GM12892 (cell line): ENCODE measurements at places on chromosomes 13 and 19.

DNA sequence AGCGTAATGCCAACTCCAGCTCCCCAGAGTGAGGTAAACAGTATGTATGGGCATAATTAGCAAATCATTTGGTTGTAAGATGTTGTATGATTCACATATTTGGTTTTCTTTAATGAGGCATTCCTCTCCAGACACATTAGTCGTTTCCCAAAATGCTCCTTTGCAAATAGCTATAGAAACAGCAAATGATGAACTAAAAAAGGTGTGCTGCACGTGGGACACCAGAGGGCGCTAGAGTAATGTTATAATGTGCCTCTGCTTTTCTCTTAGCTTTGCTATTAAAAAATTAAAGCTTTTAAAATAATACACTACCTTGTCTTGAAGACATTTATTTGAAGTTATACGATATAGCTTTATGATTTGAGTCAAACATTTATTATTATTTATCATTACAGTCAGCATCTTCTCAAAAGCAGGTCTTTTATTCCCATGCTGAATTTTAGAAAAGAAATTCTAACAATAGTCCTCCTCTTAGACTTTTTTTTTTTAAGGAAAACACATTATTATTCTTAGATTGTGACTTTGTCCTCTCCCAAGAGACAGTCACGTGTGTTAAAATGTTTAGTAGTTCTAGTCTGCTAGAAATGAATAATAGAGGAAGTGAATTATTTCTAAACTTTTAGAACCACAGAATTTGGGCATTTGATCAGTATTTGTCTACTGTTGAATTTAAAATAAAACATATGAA is 121.6 kb upstream of the FRY start:
- DNase-seq, result no peak

DNA sequence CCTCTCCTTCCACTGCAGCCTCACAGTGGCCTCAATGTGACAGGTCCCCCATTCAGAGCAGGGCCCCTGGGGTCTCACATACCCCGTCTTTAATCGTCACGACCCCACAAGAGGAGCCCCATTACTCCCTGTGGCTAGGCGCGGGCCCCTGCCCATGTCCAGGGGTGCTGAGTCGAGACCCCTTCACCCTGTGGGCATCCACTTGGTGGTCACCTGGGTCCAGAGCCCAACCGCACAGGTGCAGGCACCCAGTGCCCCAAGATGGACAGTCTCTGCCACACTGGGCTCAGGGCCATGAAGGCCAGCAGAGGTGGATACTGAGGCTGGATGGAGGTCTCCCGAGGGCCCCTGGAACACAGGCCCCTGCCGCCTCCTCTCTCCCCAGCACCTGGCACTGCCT is 3.0 kb downstream of the TMEM259 start:
- DNase-seq, result no peak

DNA sequence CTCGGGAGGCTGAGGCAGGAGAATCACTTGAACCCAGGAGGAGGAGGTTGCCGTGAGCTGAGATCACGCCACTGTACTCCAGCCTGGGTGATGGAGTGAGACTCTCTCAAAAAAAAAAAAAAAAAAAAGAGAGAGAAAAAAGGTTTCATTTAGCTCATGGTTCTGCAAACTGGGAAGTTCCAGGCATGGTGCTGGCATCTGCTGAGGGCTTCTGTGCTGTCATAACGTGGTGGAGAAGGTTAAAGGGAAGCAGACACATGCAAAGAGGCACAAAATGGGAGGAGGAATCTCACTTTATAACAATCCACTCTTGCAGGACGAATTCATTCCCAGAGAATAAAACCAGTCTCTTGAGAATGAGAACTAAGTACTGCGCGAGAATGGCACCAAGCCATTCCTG is 34.9 kb upstream of the SIAH3 start:
- DNase-seq, result no peak

GRCh38 chr13:64453831-64454230 is 2776.3 kb downstream of the PCDH9 start:
- DNase-seq, result no peak

DNA sequence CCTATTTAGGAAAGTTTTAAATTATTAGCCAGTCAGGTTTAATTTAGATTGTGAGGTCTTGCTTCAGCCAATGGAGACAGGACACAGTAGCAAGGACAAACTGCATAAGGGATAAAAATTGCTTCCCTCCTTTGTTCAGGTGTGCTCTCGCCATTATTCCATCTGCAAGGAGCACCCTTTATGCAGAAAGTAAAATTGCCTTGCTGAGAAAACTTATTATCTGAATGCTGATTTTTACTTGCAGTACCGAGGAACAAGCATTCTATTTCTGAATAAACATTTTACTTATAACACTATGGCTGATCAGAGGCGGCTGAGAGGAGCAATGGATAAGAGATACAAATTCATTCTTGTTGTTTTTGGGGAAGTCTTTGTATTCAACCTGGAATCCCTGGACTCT is 8.0 kb downstream of the CYP4F22 start:
- DNase-seq, result no peak

DNA sequence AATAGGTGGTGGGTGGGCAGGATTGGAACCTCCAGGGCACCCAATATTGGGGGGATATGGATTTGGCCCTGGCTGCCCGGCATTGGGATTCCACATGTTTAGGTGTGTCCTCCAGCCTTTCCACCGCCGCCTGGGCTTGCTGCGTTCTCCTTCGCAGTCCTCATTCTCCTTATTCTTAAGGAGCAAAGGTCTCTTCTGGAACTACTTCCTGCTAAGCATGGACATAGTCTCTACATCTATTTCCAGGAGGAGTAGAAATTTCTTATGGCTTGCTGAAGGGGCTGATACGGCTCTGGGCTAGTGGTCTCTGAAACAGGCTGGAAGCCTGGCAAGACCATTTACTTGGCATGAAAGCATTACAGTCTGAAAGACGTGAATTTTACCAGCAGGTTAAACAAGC is 9.2 kb upstream of the FCGBP start:
- DNase-seq, result no peak

DNA sequence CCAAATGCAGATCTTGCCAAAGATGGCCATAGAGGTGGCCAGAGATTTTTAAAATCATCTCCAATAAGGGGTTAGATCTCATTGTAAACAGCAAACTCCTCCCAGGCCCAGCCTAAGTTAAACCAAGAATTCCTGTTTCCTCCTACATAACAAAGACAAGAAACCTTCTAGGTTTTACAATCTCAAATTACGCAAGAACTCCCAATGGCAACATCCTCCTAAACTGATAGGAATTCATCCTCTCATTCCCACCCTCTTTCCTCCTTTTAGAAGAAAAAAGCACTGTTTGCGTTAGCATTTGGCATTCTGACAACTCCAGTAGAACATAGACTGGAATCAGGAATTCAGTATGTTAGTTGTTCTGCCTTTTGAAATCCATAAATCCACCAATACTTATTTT is 14.6 kb downstream of the PROSER1 start:
- no peak for DNase-seq

GRCh38 chr19:38617764-38618589 is at the start of gene MAP4K1:
Gene MAP4K1 (minus strand): TSS chr19:38617953. CDS start chr19:38617895, 58 bp downstream.
- DNase-seq, result peak; percentile 78

DNA sequence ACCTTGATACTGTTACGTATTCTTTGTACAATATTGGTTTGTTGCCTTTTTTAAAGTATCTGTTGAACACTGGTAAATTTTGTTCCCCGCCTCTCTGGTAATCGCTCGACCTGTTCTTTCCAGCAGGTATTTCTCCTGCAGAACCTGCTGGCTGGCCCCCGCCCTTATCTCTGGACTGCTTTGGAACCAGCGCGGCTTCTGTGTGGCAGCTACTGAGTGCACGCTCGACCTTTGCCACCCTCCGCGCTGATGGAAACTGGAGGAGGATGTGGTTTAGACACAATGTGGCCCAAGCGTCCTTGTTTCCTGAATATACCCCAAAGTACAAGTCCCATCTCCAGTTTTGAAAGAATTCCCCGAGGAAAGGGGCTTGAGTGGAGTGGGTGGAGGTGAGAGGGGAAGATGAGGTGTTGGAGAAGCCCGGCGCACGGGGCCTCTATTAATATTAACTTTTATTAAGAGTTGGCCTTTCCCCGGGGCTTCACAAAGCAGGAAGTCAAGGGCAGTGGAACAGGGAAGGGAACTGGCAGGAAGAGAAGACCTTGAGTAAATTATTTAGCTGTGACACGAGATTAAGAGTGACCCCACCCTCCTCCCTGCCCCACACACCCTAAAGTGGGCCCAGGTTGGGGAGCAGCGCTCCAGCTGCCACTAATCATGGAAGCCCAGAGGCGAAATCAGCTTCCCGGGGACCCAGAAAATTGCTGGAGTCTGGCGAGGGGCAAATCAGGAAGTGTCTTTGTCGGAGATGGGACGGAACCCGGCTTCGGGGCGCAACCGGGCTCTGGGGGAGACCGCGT is 16.0 kb downstream of the CDX2 start:
- DNase-seq, result no peak

- DNase-seq, result no peak
These were observed 549.0 kb downstream of the KCTD12 start for GRCh38 chr13:76336889-76337844.

DNA sequence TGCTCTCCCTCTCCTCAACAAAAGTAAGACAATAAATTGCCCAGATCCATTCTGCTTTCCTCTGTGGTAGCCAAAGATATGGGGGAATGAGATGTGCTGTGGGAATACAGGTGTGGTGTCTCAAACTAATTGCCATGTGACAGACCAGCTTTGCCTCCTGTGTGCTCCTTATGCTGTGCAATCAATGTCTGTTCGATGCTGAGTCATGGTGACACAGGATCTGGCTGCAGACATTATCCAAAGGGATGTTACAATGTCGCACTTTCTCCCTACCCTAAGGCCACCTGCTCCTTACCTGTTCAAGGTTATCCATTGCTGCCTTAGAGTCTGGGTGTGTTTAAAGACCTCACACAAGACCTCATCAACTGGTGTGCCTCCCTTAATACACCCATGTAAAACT is 32.5 kb downstream of the FGF14 start:
- no peak for DNase-seq

- DNase-seq, result no peak
These were observed 4.7 kb downstream of the OLFM2 start for GRCh38 chr19:9931629-9932028.

- DNase-seq, result no peak
These were observed 1013.4 kb downstream of the PCDH9 start for GRCh38 chr13:66216728-66217127.

GRCh38 chr13:39012608-39013007 is 22.0 kb upstream of the STOML3 start:
- no peak for DNase-seq

GRCh38 chr13:79231887-79232286 is 174.2 kb downstream of the RBM26 start:
- no peak for DNase-seq

DNA sequence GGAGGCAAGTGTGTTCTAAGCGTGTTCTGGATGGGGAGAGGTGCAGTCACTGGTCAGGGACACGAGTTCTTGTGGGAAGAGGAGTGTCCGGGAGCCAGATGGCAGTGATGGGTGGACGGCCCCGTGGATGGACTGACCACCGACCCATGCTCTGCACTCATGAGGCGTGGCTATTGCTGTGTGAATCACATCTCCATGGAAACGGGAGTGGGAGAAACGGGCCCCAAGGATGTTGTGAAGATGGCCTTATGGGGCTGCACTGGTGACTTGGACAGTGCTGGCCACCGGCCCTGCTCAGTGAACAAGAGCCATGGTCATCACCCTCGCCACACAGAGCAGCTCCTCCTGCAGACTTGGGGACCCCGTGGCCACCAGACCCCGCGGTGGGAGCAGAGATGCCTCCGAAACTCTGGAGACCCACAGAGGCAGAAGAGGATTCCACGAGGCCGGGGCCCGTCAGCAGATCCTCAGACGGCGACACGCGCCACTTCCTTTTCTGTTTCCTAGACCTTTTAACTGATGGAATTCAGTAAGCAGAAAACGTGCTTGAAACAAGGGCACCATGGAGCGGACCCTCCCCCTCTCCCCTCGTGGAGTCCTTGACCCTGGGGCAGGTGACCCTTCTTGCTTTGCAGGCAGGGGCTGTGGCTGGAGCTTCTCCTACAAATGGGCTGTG is 47.5 kb downstream of the GAS6 start:
- no peak for DNase-seq

DNA sequence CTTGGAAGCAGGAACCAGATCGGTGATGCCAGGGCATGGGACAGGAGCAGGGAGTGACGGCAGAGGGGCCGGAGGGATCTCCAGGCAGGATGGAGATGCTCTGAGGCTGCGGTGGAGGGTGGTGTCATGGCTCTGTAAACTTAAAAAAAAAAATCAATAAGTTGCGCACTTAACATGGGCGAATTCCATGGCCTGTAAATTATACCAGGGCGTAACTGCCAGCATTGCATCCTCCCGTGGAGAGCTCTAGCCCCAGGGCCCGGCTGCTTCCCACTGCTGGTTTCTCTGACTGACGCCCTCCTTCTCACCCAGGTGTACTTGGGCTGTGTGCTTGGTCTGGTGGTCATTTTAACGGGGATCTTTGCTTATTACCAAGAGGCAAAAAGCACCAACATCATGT is 8.7 kb downstream of the ATP12A start:
- DNase-seq, result no peak

- DNase-seq, result no peak
These were observed 39.6 kb upstream of the C1QTNF9 start for GRCh38 chr13:24269821-24270220.

- DNase-seq, result no peak
These were observed 117.9 kb downstream of the ITGBL1 start for GRCh38 chr13:101570410-101570809.

GRCh38 chr13:113040597-113041292 is 64.8 kb upstream of the F7 start:
- no peak for DNase-seq

- DNase-seq, result no peak
These were observed 3.8 kb upstream of the APC2 start for GRCh38 chr19:1445932-1446712.

GRCh38 chr13:102935896-102936321 is 90.1 kb downstream of the ERCC5 start:
- no peak for DNase-seq

DNA sequence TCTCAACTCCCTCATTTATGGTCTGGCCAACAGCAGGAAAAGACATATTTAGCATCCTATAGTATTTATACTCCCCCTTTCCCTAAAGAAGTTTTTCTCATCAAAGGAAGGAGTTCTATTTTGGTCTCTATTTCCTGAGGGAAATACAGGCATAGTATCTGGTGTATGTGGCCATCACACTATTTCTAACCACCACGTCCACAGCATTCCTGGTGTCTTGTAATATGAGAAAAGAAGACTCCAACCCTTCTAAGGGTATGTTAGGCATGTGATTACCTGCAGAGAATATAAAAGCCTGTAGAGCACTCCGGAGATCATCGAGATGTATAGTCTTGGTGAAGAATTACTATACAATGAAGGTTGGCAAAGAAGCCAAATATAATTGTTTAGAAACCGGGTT is 137.4 kb downstream of the VWA8 start:
- no peak for DNase-seq
